Kidney epithelial cell (primary cell): ENCODE measurements at places on chromosomes 3 and 15. TPM values are rescaled to one million over a fixed set of nuclear protein-coding genes. Genes with fewer than 3 reads are reported as not detected.

Gene AP3B2
- 0.54 and 0.75 TPM in 2 replicates for total RNA-seq

Gene ACY1
- total RNA-seq = 59.4 and 69.0 TPM in 2 replicates

Gene GOLGA8R
- total RNA-seq = 0.27 and 1.0 TPM in 2 replicates

Gene NANOGP8
- not detected in 2 replicates for total RNA-seq

GRCh38 chr15:27587810-27588209 lies 511.3 kb downstream of the OCA2 start:
- no peak for DNase-seq

DNA sequence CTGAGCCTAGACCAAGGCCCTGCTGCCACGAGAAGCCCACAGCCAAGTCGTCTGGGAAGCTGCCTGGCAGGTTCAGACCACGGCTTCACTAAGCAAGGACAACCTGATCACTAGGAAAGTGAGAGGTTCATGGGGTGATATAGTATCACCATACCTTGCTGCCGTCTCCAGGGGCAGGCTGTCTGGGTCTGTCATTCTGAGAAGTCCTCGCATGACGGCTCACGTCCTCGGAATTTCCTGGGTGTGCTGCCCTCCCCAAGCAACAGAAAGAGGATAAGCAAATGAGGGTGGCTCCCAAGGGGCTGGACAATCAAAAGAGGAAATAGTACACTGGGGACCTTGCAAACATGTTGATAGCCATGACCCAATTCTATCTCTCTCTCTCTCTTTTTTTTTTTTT lies 207.4 kb upstream of the IGF1R start:
- DNase-seq = no peak

GRCh38 chr15:83372434-83372891 lies 74.7 kb upstream of the SH3GL3 start:
- DNase-seq = peak; percentile 37

DNA sequence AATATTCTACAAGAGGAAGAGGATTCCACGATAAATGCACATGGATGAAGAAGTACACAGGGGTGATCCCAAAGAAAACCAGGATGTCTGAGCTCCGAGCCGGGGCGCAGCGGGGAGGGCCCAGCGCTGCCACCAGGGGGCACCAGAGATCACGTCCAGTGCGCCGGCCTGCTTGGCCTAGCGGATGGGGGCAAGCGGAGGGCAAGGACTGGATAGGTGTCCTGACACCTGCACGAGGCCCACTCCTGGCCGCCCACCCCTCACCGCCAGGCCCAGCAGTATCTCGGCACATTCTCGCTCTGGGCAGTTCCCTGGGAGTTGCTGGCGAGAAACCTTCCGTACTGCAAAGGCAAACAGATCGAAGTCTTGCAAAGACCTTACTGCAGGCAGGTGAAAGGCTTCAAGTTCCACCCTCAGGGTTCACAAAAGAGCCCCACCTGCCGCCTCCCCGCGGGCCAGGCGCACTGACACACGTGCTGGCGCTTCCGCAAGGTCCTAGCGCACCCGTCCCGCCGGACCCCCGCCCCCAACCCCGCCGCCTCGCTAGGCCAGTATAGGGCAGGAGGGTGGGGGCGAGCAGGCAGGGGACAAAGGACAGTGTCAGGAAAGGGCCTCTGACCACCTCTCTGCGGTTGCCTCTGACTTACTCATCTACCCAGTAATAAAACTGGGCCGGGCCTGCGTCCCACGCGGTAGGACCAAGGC lies 3.3 kb downstream of the ANKRD63 start:
- DNase-seq = no peak

DNA sequence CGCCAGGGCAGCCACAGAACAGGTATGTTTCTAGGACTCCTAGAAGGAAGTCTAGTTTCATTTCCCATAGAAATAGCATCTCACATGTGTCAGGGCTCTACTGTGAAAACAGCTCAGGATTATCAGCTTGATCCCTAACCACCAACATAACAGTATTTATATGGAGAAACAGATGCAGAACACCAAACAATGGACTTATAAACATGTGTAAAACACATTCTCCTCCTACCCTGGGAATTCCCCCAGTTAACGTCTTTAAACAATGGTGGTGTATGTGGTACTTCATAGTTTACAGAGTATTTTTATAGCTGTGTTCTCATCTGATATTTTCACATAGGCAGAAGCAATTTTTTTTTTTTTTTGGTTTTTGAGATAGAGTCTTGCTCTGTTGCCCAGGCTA lies 9.7 kb downstream of the TNFSF10 start:
- no peak for DNase-seq

DNA sequence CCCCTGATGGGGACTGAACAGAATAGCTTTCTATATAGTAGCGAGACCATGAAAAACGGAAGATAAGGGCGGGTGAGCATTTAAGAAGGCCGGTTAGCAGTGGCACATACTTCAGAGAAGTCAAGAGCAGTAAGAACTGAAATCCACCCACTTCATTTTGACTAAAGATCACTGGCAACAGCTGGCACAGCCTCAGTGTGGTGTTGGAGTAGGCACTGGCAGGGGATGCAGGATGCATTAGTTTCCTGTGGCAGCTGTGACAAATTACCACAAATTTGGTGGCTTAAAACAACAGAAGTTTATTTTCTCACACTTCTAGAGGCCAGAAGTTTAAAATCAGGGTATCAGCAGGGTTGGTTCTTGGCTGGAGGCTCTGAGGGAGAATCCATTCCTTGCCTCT lies 176.5 kb downstream of the ADAMTSL3 start:
- no peak for DNase-seq
